ENCODE measurements at places on chromosomes 2 and 18.

DNA sequence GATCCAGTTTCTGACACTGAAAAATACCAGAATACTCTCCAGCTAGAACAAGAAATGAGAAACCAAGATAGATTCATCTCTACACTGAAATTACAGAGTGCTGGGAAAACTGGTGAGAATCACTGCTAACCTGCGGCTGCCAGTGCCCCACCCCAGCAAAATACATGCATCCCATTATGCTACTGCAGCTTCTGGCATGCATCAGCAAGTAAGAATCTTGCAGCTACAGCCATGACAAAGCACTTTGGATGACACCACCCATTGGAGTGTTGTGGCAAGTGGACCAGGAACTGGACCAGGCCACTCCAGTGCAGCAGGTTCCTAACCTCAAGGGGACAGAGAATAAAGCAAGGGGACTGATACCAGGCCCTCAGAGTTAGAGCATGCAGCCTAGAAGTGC is 378.8 kb upstream of the ETAA1 start:
- DNase-seq: no peak

- DNase-seq: peak; percentile 22
These were observed 398.0 kb upstream of the CDH20 start for GRCh38 chr18:60935041-60935910.

DNA sequence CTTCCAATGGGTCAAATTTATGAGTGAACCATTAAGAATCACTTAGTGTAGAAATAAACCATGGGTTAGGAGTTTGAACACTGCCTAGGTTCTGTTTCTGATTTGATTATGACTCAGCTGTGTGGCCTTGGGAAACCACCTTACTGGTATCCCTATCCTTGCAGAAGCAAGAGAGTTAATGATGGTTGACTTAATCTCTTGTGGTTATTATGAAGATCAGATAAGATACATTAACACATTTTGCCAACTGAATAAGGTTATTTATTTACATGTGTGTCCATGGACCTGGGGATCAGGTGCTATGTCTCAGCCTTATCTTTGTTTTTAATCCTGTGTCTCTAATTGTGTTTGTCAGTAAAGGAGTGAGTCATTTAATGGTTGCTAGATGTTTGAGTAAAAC is 5.4 kb upstream of the KCNJ13 start:
- DNase-seq: peak; percentile 88

- DNase-seq: no peak
These were observed 518.4 kb upstream of the LRRTM1 start for GRCh38 chr2:80822999-80823398.

Measured in iris pigment epithelial cell (primary cell).